EL (cell line): ENCODE measurements at places on chromosomes 2 and 18.
A peak's percentile ranks its signal among the peaks of the same experiment; 100 is the strongest.

DNA sequence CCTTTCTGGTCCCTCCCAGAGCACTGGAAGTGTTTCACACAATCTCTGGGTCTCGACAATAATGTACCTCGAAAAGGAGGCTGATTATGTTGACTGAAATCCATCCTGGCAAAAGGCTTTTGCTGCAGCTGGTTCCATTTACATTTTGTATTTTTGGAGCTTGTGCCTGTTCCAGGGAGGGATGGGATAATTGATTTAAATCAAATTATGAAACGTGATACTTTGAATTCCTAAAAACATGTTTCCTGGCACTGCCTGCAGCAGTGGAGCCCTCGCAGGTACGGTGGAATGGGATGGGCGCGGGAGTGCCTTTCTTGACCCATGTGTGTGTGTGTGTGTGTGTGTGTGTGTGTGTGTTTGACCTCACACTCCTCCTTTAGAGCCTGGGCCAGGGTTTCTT lies 455.5 kb upstream of the MEIS1 start:
- no peak for DNase-seq

DNA sequence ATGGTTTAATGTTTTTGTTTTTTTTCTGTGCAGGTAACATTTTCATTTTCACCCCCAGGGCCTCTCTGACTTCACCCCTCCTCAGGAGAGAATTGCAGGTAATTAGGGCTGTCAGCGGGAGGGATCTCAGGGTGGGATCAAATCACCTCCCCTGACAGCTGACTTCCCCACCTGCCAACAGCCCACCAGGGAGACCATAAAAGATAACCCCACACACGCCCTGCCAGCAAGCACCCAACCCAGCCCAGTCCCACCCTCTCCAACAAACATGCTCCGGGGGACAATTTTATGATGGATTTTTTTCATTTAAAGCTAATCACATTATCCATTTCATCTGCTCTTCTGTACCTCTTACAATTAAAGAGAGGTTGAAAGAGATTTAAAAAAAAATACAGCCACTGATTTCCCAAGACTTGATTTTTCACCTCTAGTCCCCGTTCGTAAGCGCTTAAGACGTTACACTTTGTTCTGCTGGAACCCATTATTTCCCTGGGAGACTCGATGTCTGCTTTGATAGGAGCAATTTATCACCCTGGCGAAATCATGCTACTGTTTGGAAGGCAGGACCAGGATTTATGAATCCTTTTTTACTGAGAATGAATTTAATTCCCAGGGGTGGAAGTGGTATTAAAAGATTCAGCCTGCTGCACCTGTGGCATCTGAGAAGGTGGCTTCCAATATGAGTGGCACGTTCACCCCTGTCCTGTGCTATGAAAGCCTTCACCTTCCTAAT lies 232.9 kb upstream of the ID2 start:
- no peak for DNase-seq

DNA sequence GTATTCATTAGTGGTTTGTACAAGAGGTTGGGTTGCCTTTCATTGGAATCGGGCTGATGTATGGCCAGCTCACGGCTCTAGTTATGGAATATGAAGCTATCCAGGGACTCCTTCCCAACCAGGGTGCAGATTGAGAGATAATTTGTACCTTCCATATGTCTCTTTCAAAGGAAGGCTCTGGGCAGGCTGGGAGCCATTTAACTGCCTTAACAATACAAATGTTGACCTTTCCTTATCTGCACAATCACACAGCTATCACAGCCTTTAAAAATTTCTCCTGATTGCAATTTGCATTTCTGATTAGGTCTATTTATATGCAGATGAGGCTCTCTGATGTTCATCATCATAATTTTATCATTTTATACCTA lies 58.7 kb downstream of the MYO3B start:
- no peak for DNase-seq

DNA sequence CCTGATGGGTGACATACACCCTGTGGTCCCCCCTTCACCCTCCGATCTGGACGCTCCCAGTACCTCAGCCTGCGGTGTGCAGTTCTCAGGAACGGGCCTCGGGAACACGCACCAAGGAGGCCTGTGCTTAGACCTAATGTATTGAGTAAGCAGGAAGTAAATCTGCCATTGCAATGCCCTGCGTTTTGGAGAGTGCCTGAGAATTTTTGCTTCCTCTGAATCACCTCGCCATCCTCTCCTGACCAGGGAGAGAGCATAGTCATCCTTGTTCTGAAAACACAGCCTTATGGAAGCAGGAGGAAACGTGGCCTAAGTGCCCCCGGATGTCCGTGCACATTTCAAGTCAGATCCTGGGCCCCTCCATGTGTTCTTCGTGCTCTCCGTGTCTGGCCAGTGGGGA lies 272.2 kb downstream of the NDUFA10 start:
- no peak for DNase-seq

- DNase-seq = no peak
Measured at GRCh38 chr18:79399275-79400081, 3.7 kb downstream of the NFATC1 start.

DNA sequence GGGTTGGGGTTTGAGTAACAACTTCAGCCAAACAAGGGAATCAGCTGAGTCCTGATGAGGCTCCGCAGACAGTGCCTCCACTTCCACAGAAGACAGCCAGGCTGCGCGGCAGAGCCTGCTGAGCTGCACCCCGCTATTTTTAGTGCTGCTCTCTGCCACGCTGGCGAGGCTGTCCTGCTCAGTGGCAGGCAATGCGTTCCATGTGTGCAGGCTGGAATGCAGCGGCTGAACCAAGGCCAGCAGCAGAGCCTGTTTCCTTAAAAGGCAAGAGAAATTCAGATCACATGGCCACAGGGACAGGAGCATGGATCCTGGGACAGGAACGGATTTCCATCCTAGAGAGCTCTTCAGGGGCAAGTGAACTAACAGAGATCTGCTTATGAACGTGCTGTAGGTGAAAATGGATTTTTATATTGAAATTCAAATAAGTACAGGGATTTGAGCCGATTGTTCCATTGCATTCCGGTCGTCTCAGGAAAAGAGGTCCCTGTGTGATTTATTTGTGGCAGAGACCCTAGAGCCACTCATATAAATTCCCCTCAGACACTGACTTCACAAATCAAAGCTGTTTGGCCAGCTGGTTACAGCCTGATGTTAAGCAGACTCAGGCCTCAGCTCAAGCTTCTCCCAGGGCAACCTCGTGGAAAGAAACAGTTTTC lies 98.7 kb downstream of the COL6A3 start:
- peak; percentile 96 for DNase-seq

DNA sequence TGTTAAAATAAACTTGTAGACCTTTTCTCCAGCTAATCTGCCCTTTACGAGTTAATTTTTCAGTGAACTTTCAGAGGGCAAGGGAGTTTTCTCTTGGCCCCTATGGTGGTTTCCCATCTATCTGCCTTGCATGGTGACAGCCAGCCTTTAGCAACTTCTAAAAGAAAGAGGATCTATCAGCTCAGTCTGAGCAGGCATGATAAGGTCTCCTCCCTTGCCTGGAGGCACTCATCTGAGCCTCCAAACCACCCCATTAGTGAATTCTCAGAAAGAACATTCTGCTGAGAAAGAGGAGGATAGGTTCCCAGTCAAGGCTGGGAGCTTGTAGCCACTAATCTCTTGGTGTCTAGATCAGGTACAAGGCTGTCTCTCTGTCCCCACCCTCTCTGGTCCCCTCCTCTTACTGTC lies 10.7 kb upstream of the GYPC start:
- DNase-seq = no peak

DNA sequence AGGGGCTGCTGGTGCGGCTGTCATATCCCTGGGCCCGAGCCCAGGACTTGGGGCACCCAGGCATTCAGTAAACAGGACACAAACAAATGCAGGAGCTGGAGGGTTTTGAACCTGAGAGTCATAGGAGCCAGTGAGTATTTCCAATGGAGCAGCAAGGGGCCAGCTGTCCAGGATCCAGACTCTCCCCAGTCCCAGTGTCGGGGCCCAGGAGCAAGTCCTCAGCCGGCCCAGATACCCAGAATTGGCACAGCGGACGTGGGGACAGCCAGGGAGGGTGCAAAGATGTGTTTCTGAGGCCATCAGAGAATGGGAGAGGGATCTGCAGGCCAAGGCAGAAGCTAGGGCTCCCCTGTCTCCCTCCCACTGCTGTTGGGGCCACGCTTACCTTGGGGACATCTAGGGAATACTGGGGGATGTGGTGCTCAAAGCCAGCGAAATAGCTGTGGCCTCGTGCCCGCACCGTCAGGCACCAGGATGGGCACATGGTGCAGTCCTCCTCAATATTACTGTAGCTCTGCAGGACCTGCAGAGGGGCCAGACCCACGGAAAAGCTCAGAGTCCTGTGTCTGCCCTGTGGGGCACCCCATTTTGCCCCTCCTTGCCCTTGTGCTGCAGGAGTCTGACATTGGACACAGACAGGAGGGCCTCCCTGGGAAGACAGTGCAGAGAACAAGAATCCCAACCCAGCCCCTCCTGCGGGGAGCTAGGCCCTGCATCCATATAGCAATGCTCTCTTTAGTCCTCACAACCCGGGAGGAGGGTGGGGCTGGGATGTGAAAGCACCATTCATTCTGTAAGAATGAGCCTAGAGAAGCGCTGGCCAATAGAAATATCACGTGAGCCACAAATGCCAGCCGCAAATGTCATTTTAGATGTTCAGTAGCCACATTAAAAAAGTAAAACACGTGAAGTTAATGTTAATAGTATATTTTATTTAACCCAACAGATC lies 15.4 kb downstream of the CFAP65 start:
- DNase-seq = no peak

DNA sequence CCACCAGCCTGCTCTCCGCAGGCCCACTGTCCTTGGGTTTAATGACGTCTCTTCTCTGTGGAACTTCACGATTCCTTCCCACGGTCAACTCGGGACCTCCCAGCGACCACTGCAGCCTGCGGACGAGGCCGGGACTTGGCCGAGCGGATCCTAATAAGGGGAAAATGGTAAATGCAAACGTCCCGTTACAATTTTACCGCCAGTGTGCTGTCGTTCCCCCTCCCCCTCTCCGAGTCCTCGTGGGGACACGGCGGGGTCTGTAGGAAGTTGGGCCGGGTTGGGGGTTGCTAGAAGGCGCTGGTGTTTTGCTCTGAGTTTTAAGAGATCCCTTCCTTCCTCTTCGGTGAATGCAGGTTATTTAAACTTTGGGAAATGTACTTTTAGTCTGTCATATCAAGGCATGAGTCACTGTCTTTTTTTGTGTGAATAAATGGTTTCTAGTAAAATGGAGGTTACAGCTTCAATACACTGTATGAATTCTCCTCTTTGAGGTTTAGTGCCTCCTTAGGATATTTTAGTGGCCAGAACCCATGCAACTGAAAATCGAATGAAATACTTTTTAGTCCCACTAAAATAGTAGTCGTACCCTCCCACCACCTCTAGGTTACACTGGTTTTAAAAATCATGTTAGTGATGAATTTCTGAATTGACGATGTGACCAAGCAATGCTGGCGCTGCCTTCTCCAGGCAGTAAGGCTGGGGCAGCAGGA lies 2.3 kb downstream of the HOXD11 start:
- DNase-seq = no peak

- DNase-seq = no peak
Measured at GRCh38 chr18:32301361-32301760, 111.5 kb downstream of the MEP1B start.

DNA sequence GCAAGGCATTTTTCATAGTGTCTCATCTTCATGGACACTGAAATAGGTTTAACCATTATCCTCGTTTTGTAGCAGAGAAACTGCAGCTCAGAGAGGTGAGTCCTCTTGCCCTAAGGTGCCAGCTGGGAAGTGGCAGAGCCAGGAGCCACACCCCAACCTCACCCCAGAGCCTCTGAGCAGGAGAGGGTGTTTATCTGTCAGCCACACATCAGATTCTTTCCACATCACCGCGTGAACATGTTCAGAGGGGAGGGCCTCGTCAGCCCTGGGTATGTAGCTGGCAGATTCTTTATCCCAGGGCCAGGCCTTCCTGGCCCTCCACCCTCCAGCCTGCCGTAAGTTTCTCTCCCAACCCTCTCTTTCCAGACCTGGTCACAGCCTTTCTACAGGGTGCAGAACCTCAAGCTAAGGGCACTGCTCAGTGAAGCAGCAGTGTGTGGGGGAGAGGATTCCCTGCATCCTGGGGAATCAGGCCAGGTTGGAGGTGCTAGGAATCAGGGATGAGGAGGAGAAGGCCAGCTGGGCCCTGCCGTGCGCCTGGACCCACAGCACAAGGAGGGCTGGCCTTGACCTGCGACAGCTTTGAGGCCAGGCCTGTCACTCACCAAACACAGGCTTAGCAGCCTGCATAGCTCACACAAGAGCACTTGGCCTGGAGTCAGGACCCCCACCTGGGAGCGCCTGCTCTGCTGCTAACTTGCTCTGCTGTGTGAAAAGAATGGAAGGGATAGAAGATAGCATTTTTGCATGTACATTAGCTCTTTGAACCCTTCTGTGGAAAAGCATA lies 111.3 kb upstream of the MCFD2 start:
- no peak for DNase-seq

DNA sequence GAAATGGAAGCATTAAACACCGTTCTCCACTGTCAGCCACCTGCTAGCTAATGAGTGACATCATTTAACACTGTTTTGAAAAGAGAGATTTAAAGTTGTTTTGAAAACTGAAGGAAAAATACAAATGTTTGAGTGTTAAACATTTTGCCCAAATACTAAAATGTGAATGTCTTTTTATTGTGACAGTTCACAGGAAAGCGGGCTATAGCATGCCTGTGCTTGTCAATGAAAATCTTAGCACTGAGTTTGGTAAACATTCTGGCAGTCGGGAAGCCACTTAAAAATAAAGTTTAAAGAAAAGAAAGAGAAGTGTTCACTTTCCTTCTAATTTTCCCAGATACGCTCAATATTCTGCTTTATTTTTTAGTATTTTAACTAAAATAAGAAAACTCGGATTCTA lies 40.3 kb upstream of the SMIM21 start:
- no peak for DNase-seq

- peak; percentile 21 for DNase-seq
Measured at GRCh38 chr2:140695155-140695554, 1435.7 kb downstream of the LRP1B start.

- DNase-seq = peak; percentile 32
Measured at GRCh38 chr18:80159713-80160636, 50.9 kb downstream of the ADNP2 start.

DNA sequence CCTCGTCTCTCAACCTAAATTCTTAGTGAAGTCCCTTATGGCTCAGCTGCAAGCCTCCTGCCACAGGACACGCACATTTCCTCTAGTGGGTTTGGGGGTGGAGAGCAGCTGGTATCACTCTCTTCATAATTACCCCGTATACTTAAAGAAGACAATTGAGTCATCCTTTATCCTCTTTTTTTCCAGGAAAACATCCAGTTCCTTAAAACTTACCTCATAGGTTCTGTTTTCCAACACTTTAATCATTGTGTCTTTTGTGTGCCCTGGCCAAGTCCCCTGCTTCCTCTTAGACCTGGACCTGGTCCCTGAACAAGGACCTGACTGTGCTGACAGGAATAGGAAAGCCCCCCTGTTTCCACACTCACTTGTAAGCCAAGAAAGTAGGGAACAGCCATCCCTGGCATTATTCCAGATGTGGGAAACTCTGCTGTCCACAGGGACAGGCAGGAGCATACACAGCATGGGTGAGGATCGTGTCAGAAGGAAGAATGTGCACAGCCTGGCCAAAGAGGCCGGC lies 42.3 kb upstream of the MYO1B start:
- DNase-seq = peak; percentile 66

- DNase-seq = no peak
Measured at GRCh38 chr2:46032996-46033395, 264.2 kb upstream of the EPAS1 start.

GRCh38 chr2:159516241-159516758 lies 100.0 kb downstream of the BAZ2B start:
- peak; percentile 2 for DNase-seq
